Right lobe of liver (tissue), 6 donors: ENCODE measurements at places on chromosomes 2 and 18. TPM values are rescaled to one million over a fixed set of nuclear protein-coding genes. Genes with fewer than 3 reads are reported as not detected.

DNA sequence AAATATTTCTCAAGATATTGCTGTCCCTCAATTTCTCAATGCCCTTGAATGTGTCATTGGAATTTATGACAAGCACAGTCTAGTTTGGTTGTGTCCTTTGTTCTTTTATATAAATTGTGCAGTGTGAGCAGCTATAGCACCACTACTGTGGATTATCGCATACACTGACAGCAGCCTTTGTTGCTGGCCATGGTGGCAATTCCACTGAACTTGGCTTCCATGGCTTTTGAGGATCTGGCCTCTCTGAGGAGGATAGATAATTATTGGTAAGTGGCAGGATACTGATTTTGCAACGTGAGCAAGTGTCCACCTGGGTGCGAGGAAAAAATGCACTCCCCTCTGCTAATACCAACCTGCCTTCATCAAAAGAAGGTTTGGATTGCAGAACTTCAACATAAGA lies 84.0 kb downstream of the RDH14 start:
- H3K27me3 ChIP-seq, result no peaks in the 10 kb centered on the region
- no peak overlapping the region for H3K4me3 ChIP-seq
- H3K36me3 ChIP-seq, result no peaks in the 10 kb centered on the region
- H3K4me1 ChIP-seq, result no peaks in the 10 kb centered on the region
- no peak for DNase-seq

DNA sequence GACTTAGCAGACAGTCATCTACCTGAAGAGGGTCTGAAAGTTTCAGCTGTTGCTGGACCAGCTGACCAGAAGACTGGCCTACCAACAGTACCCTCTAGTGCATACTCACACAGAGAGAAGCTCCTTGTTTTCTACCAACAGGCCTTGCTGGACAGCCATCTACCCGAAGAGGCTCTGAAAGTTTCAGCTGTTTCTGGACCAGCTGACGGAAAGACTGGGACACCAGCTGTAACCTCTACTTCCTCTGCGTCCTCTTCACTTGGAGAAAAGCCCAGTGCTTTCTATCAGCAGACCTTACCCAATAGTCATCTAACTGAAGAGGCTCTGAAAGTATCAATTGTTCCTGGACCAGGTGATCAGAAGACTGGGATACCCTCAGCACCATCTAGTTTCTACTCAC lies 63.2 kb downstream of the ALMS1 start:
- no peak overlapping the region for H3K4me3 ChIP-seq
- H3K4me1 ChIP-seq, result peaks cover 13% of the 10 kb centered on the region
- H3K36me3 ChIP-seq, result no peaks in the 10 kb centered on the region
- H3K27ac ChIP-seq, result no peak overlapping the region
- DNase-seq, result no peak

GRCh38 chr2:48601349-48601748 lies 16.3 kb upstream of the GTF2A1L start:
- no peak overlapping the region for H3K4me3 ChIP-seq
- H3K4me1 ChIP-seq, result no peaks in the 10 kb centered on the region
- H3K27me3 ChIP-seq, result no peaks in the 10 kb centered on the region
- H3K36me3 ChIP-seq, result no peaks in the 10 kb centered on the region

DNA sequence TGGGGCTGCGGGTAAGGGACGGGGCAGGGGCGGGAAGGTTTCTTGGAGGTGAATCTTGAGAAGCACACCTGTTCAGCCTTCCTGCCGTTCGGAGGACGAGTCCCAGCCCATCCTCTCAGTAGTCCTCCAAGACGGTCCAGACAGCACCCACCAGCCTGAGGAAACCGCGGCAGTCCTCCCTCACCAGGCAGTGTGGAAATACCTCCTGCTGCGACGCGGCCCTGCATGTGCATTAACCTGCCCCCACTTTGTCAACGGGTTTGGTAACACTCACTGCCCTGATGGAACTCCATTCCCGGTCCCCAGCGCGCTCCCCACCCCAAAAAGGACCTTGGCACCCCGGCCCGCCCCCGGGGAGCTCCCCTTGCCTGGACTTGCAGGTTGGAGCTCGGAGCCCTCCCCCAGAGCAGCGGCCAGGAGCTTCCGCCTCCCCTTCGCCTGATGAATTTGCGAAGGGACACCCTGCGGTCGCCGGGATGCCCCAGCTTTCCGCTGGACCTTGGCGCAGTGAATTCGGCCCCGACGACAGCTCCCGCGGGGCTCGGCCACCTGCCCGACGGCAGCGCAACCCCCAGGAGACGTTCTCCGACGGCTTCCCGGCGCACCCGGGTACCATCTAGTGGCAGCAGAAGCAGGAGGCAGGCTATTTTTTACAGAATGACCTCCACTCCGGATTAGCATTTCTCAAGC lies 31.5 kb downstream of the ACVR1C start:
- H3K27me3 ChIP-seq, result no peaks in the 10 kb centered on the region
- H3K4me3 ChIP-seq, result peak overlapping the region; percentile 44
- H3K36me3 ChIP-seq, result no peaks in the 10 kb centered on the region
- peak; percentile 66 for DNase-seq
- no peak overlapping the region for H3K27ac ChIP-seq
- no peaks in the 10 kb centered on the region for H3K4me1 ChIP-seq

DNA sequence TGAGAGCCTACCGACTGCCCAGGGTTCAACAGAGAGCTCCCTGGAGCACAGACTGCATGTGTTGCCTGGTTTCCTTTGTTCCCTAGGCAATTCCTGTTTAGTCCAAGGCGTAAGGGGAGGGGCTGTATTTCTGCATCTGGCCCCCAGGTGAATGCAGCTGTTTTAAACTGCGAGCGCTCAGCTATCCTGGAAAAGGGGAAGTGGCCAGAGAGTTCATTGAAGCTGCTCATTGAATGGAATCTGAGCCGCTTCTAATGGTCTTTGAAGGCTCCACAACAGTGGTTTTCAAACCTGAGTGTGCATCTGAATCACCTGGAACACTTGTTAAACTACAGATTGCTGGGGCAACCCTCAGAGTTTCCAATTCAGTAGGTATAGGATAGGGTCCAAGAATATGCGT lies 18.1 kb downstream of the MAPK4 start:
- no peak overlapping the region for H3K4me3 ChIP-seq
- no peak overlapping the region for H3K27ac ChIP-seq
- DNase-seq, result no peak
- H3K4me1 ChIP-seq, result no peaks in the 10 kb centered on the region
- no peaks in the 10 kb centered on the region for H3K27me3 ChIP-seq

DNA sequence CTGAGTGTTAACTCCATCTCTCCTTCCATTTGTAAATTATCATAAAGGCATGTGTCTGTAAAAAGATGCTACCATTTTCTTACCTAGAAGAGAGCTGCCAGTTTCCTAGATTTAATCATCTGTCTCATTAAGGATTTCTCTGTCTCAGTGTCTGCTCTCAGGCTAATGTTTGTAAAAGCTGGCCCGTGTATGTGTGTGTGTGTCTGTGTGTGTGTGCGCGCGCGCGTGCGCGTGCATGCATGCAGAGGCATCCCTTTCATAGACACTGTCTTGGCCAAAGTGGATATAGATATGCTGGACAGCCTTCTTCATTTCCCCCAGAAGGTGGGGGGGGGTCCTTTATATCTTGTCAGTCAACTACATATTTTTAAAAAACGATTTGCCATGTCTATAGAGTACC lies 18.9 kb downstream of the MGAT5 start:
- no peak overlapping the region for H3K27ac ChIP-seq
- no peaks in the 10 kb centered on the region for H3K27me3 ChIP-seq
- H3K36me3 ChIP-seq, result no peaks in the 10 kb centered on the region
- no peak for DNase-seq

TCF4 gene
- total RNA-seq, result 8.6 TPM
